ENCODE measurements at places on chromosomes 1 and 21.

DNA sequence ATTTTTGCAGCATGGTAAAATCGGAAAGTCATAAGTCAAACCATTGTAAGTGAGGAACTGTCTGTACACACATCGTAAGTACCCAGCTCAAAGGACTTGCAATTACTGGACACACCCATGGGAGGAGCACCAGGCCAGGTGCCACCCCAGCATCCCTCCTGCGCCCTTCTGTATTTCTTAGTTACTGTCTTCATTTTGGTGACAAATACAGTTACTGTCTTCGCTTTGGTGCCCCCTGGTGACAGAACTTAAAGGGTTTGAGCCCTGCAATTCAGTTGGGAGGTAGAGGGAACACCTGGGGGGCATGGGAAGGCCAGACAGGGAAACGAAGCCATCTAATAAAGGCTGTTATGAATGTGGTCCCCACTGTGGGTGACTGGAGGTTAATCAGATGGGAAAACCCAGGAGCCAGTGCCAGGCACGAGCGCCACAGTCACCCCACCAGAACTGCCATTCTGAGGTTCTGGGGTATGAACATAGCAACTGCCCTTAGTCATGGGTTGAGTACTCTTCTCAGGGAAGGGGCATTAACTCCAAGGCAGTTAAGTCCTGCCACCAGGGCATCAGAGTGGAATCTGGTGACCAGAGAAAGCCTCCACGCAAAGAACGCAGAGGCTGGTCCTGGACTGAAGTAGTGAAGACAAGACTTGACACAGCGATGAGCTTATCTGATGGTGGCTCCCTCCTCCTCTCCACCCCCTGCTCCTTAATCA is 612.9 kb downstream of the PTPRU start:
- DNase-seq: no peak

DNA sequence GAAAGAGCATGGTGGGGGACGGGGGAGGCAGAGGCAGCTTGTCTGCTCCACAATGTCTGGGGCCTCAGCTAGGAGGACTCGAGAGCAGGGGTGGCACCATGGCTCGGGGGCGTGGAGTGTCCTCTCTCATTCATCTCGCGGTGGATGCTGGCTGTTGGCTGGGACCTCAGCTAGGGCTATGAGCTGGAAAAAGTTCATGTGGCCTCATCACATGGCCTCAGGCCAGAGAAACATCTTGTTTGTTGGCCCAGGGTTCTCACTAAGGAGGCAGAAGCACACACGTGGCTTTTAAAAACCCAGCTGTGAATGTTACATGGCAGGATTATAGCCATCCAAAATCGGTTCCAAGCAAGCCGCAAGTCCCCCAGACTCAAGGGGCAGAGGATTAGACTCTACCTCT is 6.2 kb upstream of the CENPS start:
- DNase-seq: no peak

GRCh38 chr1:201648907-201649721 is 110.2 kb downstream of the NAV1 start:
- DNase-seq: no peak

- DNase-seq: no peak
These were observed 22.7 kb downstream of the WNT9A start for GRCh38 chr1:227924833-227925574.

DNA sequence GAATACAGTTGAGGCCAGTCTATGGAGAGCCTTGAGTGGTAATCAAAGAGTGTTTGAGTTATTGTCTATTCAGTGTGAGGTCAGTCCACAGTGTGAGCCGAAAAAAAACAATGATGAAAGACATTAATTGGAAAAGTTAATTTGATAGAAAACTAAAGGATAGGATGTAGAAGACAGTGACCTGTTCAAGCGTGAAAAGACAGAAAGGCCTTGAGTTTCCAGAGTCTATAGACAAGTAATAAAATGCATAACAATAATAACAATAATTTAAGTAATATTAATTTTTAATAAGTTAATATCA is 90.4 kb downstream of the SLC30A10 start:
- no peak for DNase-seq

- no peak for DNase-seq
These were observed 363.4 kb upstream of the LYPLAL1 start for GRCh38 chr1:218810306-218810705.

GRCh38 chr1:215992620-215993019 is 425.5 kb downstream of the KCTD3 start:
- peak; percentile 27 for DNase-seq

Data from midbrain (tissue), 1 donor.